ENCODE measurements at places on chromosomes 6 and 20.
A peak's percentile ranks its signal among the peaks of the same experiment; 100 is the strongest.

DNA sequence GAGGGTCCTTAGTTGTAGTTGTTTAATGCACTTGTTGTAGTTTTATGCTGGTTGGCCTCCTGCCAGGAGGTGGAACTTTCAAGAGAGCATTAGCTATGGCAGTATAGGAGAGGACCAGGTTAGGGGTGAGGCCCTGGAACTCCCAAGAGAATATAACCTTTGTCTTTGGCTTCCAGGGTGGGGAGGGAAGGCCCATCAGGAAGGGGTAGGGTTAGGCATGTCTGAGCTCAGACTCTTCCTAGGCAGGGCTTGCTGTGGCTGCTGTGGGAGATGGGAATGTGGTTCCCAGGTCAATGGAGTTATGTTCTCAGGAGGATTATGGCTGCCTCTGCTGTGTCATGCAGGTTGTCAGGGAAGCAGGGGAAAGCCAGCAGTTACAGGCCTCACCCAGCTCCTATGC, 20.0 kb upstream of the GABRR1 start:
- DNase-seq: no peak

DNA sequence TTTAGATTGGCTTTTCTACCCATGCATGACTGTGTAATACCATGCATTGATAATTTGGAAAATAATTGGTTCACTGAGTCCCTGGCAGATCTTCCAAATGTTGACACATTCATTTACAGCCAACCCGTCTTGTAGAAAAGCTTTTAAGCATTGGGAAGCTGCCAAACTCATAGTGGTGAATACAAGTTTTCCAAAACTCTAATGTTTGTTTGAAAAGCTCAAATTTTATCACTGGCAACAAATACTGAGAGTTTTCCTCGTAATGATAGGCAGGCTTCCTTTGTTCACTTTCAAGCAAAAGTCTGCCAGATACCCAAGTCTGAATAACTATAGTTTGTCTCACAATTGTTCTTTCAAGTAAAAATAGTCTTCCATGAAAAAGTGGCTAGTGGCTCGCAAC, 143.0 kb downstream of the FIG4 start:
- no peak for DNase-seq

DNA sequence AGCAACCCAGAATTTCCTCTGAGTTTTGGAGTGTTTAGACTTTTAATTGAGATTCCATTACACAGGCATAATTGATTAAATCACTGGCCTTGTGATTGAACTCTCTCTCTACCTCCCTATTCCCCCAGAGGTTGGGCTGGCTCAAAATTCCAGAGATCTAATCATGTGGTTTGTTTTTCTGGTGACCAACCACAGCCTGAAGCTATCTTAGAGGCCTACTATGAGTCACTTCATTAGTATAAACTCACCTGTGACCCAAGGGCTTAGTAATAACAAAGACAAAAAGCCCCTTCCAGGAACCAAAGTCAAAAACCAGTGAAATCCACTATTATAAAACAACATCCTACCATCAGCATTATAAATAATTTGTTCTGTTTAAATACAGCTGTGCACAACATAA, 992.5 kb upstream of the CITED2 start:
- DNase-seq: no peak

GRCh38 chr6:56370561-56371211, 123.3 kb upstream of the COL21A1 start:
- no peak for DNase-seq

DNA sequence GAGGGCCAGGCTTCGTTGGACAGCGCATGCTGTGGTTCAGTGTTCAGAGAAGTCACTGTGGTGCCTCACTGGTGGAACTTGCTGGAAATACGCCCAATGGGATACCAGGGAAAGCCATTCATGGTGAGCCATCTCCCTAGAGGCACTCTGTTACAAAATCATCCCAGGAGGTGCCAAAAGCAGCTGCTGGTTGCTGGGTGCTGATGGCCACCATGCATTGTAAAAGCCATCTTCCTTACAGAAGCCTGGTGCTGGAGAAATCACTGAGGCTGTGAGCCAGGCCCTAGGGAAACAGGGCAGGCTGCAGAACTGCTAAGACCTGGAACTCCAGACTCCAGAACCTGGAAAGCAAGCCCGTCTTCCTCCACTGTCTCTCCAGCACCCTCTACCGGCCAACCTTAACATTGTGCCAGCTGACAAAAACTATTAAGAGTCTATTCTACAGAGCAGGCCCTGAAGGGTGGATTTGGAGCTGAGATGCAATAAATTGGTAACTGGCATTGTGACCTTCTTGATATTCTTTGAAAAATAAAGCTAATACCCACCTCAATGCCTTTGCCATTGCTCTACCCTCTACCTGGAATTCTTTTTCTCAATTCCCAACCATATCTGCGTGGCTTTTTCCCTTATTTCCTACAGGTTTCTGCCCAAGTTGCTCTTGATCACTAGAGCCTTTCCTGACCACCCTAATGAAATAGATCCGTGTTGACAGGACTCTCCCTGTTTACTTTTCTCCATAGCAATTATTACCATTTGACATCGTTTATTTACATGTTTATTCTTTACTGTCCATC, 18.5 kb downstream of the SNRPB start:
- peak; percentile 22 for DNase-seq

DNA sequence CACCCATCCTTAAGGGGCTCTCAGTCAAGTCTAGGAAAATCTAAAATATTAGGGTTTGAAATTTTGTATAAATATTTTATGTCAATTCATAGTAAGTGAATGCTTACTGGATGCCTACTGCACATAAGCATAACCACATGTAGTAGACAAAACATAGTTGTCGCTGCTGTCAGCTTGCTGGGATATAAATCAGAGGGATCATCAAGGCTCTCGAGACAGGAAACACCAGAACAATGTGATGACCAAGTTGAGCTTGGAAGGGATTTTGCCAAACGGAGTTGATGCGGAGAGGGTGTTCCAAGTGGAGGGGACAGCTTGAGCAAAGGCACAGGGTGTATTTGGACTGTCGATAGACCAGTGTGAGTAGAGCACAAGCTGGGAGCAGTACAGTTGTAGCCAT, 105.8 kb upstream of the SUPT3H start:
- DNase-seq: no peak

DNA sequence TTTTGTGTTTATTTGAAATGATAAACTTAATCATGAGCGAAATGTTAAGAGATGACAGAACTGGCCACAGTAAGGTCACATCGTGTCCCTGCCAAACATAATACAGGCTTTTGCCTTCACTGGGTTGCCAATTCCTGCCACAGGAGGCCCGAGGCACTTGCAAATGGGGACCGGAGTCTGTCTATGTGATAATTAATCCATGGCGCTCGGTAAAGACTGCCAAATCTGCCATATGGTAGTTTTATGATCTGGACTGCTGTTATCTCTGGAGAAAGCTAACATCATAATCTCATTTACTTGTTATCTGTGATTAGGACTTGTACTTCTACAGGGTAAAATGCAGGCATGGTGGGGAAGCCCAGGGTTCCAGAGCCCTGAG, 170.5 kb upstream of the TSHZ2 start:
- no peak for DNase-seq

- no peak for DNase-seq
These were observed 47.6 kb upstream of the PTGIS start for GRCh38 chr20:49615401-49616153.

DNA sequence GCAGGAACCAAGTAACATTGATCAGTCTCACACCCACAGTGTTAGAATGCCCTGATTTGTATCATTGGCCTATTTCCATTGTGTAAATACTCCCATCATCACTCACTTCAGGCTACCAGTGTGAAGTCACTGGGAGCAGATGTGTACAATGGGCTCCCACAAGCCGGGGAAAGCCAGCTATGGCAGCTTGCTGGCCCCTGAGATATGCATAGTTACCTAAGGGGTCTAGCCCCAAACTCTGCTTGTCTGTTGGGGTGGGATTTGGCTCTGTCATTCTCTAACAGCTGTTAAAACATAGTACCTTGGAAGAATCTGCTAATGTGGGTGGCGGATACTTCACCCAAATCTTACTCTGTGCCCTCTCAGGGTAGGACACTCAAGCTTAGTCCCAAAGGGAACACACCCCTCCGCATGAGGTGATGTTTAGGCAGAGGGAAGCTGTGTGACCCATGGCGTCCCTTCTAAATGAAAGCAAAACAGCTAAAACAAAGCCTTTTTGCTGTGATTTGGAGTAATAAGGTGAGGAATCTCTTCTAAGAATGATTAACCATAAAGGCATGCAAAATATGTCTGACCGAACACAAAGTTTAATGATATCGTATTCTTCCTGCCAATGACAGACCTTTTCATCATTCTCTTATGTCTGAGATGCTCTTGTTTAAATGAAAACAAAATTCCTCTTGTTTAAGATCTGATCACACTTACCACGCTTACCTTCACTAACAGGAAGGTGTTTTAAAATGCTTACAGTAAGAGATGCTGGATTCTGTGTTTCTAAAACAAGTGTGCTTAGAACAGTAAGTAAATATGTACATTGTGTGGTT, 45.9 kb upstream of the PXDC1 start:
- DNase-seq: no peak

DNA sequence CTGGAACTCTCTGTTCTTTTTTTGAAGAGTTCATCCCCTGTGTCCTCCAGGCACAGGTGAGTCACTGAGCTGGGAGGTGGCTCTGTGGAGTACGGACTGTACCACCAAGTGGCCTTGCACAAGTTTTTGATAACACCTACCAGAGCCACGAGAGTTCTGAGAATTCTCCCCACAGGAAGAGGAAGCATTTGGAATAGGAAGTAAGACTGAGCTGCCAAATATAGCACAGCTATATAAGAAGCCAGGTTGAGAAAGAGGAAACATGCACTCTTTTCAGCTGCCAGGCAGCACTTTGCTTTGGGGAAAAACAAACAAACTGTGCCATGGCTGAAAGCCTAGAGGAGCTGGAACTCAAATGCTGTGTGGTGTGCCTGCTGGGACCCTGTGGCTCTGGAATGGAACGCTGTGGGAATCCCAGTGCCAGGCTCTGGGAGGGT, 70.8 kb upstream of the RIPOR2 start:
- DNase-seq: no peak

DNA sequence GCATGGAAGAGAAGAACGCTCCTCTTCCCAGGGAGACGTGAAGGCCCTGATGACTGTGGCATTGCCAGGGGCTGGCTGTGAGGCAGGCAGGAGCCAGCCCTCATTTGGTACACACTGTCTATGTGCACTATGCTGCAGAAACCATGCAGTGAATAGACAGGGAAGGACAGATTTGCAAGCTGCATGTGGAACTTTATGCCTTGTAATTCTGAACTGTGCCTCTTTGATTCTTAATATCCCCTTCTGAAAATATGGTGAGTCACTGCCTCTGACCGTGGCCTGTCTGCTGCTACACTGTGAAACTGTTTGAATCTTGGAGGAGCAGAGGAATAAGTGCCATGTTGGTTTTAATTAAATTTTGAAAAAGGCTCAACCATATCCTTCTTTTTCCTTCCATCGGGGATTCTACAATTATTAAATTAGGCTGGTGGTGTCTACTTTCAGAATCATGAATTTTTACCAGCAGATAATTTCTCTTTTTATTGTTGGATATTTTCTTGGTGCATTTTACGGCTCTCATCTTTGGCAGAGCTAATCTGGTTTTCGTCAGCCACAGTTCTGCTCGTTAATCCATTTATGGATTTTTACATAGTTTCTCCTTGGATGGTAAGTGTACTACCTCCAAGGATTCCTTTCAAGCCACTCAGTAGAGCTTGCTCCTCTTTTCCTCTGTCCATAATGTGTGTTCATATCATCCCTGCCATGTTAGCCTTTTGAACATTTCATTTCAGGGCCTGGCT, 301.0 kb upstream of the SLC35B3 start:
- DNase-seq: no peak

DNA sequence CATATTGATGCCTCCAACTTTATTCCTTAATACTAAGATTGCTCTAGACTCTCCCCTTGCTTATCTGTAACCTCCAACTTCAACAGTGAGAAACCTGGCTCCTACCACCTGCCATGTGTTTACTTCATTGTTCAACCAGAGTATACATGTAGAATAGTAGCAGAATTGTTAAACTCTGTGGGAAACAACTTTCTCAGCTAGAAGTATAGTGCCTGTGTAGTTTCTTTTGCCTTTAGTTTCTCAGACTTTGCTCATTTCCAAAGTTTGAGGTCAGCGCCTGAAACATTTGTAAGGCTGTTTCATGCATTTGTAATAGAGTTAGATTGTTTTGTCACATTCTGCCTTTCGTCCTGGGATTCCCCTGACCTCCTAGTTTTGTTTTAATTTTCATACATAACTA, 34.9 kb upstream of the HECA start:
- no peak for DNase-seq

DNA sequence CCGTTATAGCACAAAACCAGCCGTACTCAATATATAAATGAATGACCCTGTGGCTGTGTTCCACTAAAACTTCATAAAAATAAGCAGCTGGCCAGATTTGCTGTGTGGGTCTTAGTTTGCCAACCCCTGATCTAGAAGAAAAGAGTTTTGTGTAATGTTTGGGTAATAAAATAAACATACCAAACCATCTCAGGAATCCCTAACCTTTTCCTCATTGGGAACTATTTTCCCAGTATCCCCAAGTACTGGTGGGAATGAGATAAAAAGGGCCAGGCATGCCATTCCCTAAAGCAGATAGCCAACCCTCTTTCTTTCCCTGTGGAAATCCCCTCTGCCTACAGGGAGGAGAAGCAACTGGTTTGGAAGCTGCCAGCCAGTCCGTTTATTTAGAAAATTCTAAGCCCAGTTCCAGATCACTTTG, 169.1 kb upstream of the AKAP12 start:
- DNase-seq: no peak

- DNase-seq: no peak
These were observed 30.2 kb downstream of the DLL1 start for GRCh38 chr6:170260686-170261085.

DNA sequence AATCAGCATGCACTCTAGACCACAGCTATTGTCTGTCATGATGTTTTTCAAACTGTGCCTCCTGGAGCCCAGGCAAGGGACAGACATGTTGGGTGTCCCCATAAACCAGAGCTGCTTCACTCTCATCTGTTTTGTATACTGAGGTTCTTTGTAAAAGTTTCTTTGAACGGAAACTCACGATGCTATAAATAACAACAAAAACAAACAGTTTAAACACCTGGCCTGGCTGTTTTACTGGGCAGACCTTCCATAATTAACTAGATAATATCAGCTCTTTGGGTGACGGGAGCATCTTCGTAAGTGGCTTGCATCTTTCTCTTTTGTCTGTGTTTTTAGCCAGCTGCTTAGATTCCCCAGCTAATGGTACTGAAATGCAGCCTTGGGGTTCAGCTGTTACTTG, 190.3 kb downstream of the ZDHHC14 start:
- DNase-seq: no peak

DNA sequence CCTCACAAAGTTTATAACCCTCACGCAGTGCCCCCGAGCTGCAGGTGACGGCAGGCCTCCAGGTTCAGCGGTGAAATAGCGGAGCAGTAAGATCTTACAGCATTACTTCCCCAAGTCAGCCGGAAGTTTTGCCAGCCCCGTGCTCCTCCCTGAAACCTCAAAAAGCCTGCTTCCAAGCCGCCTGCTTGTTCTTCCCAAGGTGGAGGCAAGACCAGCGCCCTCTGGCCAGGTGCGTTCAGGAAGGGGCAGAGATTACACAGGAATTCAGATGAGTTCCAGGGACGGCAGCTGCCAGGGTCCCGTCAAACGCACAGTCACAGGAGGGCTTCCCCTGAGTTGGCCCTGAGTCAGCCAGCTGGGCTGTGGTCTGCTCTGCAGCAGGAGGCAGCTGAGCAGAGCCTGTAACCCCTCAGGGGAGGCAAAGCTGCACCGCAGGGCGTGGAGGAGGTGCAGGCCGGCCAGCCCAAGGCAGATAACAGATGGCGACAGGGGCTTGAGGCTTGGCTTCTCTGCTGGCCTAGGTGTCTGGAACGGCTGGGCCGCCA, 124.1 kb upstream of the RPS6KA2 start:
- DNase-seq: no peak

All from NCI-H187 (cell line).